ENCODE measurements at places on chromosomes 7 and 10.

DNA sequence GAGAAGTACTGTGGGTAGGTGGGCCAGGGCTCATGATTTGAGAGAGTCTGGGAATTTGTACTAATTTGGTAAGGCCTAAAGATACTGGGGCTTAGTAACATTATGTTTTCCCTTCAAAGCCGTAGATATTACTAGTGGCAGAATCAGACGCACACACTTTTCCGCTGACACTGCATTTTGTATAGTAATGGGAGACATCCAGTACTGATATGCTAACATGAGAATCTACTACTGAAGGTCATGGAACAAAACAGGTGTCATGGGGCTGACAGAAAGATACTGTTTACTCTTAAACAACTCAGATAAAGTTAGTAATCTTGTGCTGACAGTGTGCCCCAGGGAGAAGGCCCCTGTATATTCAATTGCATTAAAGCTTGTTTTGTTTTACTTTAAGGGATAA is 11.1 kb upstream of the GIMAP7 start:
- no peak for DNase-seq

- DNase-seq = no peak
Measured at GRCh38 chr7:110852156-110852940, 238.6 kb upstream of the LRRN3 start.

DNA sequence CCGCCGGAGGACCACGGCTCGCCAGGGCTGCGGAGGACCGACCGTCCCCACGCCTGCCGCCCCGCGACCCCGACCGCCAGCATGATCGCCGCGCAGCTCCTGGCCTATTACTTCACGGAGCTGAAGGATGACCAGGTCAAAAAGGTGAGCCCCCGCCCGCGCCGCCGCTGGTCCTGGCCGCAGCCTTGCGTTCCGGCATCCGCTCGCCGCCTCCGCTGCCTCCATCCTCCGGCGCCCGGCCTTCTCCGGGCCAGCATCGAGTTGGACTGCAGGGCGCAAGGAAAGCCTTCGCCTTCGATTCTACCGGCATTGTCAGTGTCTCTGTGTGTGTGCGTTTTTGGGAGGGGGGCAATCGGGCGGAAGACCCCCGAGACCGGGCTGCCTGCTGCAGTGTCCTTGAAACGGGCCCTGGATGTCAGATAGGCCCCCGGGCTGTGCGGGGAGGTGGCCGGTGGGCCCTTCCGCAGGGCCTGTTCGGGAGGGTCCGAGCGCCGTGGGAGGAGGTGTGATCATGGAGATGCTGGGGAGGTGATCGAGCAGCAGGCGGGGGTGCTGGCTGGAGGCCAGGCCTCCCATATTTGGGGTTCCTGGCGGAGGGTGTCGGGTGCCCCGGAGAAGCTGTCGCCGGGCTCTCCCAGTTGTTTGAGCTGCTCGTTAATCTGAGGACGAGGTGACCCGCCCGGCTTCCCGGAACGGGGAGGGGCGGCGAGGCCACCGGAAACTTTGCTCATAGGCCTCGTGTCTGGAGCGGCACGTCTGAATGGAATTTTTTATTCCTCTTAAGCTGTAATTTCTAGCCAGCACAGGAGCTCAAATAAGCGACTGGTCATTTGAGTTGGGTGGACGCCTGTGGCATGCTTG is 40.8 kb downstream of the HK1 start:
- DNase-seq = peak; percentile 41

DNA sequence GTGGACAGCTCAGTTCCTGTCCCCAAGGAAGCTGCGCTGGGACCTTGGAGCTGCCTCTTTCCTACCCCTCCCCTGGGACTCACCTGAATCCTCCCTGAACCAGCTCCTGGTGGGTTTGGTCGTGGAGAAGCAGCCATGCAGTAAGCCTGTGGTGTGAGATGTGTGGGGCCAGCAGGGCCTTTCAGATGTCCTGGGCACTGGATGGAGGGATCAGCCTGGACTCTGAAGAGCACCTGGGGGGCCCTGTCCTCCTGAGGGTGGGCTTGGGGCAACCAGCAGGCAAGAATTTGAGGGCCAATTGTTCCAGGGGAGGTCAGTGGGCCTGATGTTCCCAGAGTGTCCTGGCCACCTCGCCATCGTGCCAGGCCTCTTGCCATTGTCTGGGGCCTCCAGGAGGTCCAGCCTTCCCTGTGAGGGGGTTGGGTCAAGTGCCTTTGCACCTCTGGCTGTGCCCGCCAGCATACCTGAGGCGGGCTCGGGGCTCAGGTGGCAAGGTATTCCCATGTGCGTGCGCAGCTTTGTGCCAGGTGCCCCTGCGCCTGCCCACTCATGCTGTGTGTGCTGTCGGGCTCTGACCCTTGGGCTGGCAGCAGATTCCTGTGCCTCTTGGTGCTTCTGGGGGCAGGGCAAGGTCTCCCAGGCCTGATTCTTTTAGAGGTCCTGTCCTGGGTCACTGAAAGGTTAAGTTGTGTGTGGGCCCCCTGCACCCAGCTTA is 7.3 kb downstream of the TRIM8 start:
- no peak for DNase-seq

GRCh38 chr7:93092757-93093370 is 24.9 kb downstream of the SAMD9 start:
- peak; percentile 37 for DNase-seq

DNA sequence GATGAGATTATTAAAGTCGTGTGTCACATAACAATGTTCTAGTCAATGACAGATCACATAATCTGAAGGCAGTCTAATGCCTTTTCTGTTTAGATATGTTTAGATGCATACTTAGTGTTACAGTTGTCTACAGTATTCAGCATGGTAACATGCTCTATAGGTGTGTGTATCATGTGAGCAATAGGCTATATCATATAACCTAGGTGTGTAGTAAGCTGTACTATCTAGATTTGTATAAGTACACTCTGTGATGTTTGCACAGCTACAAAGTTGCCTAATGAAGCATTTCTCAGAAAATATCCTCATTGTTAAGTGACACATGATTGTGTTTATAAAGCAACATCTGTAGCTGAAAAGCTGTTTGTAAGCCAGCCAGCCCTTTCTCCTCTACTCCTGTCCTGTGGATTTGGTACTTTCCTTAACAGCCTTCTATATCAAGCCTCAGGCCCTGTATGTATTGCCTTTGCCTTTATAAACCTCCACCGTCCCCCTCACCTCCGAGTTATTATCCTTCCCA is 6.3 kb downstream of the HECTD2 start:
- no peak for DNase-seq

GRCh38 chr7:24201226-24201625 is 82.8 kb upstream of the NPY start:
- DNase-seq = no peak

- no peak for DNase-seq
Measured at GRCh38 chr7:91330191-91330808, 66.1 kb downstream of the FZD1 start.

- DNase-seq = peak; percentile 87
Measured at GRCh38 chr7:137928626-137929025, 73.3 kb downstream of the CREB3L2 start.

- no peak for DNase-seq
Measured at GRCh38 chr7:55641811-55642210, 69.5 kb upstream of the VOPP1 start.

DNA sequence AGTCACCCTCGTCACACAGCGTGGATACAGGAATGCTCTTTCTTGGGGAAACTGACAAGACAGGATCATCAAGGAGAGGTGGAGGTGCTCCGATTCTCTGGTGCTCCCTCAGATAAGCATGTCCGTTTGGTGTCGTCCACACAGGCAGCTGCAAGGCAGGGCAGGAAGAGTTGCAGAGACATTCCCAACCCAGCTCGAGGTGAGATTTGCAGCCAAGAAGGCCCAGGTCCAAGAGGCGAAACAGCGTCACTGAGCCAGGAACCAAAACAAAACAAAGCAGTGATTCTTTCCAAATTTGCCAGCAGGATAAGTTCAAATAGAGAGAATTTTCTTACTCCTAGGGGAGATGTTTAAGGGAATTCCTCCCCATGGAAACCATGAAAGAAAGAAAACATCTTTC is 386.5 kb upstream of the PFKP start:
- no peak for DNase-seq

GRCh38 chr10:18400201-18400905 is 251.0 kb downstream of the NSUN6 start:
- DNase-seq = no peak

DNA sequence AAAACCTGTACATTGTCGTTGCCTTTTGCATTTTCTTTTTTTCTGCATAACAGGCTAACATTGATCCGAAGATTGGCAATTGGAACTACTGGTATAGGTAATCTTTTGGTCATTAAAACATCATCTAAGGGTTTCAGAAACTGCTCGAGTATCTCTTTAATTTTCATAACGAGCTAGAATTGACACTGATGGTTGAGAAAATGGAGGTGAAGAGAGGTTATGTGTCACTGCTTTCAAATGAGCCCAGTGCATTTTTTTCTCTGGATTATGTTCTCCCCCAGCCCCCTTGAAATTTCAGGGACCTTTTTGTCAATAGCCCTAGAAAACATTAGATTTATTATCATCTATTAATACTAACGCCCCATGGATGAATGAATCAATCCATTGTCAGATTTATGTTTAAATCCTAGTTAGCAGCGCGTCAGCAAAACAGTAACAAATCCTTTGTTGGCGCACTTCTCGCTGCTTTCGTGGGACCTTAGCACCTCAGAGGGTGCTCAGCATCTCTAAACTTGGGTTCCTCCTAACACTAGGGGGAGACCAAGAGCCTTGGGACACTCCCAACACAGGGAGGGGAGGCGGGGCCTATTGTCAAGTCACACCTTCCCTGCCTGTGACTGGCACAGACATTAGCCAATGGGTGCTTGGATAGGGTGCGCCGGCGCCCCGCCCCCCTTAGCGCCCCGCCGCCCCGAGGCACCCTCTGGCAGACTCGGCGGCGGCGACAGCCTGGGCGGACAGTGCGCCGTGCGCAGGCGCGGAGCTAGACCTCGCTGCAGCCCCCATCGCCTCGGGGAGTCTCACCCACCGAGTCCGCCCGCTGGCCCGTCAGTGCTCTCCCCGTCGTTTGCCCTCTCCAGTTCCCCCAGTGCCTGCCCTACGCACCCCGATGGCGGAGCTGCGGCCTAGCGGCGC is at the start of gene SUFU:
Gene SUFU, plus strand, starts transcription at position 709 of the 915 bp plus-strand sequence. Its CDS starts 181 bp downstream, at position 890.
- peak; percentile 95 for DNase-seq

GRCh38 chr7:102836191-102836919 is 76.4 kb upstream of the LRRC17 start:
- peak; percentile 98 for DNase-seq
